Stimulated activated CD8-positive, alpha-beta memory T cell treated with anti-CD3 and anti-CD28 coated beads, Interleukin-4, amount 100 ng/mL, for 4 hours (primary cell): ENCODE measurements at places on chromosomes 11 and 22.

DNA sequence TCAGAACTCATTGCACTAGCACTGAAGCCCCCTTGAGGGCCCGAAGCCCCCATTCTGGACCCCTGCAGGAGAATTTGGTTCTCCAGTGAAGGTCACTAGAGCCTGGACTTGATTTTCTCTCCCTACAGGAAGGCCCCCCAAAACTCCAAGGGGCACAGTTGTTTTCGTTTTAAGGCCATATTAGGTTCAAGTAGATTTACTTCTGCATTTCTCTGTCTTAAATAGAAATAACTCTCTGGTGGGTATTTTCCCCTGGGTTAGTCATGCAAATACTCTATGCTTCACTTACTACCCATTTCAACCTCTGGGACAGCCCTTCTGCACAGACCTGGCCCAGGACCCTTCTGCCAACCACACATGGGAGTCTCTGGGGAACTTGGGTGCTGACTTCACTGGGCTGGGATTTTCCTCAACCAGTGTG is 41.6 kb downstream of the WEE1 start:
- DNase-seq: no peak

GRCh38 chr11:134142536-134142935 is 73.7 kb downstream of the JAM3 start:
- no peak for DNase-seq

GRCh38 chr11:14713496-14714244 is 70.1 kb downstream of the PDE3B start:
- DNase-seq: no peak

DNA sequence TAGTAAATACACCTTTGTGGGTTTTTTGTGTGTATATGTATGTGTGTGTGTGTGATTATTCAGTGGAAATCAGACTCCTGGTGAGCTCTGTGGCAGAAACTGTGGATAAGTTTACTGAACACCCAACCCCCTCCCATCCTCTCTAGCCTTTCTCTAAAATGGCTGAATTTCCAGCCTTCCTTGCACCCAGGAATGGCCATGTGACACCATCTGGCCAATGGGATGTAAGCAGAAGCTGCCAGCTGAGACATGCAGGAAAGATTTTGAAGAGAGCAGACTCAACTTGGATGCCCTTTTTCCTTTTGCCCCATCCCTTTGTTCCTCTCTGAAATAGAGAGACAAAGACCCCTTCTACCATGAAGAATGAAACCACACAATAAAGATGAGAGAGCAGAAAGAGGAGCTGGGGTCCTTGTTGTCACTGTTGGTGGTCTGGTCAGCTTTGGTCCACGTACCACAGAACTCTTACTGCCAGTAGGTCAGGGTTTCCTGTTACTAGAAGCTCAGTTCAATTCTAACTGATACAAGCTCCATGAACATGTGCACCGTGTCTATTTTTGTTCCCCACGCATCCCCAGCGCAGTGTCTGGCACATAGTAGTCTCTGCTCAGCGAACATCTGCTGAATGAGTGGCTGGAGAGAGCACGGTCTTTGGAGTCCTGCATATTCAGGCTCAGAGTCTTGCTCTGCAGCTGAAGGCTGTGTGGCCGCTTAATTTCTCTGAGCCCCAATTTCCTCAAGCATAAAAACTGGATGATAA is 57.5 kb downstream of the SEZ6L start:
- DNase-seq: no peak

DNA sequence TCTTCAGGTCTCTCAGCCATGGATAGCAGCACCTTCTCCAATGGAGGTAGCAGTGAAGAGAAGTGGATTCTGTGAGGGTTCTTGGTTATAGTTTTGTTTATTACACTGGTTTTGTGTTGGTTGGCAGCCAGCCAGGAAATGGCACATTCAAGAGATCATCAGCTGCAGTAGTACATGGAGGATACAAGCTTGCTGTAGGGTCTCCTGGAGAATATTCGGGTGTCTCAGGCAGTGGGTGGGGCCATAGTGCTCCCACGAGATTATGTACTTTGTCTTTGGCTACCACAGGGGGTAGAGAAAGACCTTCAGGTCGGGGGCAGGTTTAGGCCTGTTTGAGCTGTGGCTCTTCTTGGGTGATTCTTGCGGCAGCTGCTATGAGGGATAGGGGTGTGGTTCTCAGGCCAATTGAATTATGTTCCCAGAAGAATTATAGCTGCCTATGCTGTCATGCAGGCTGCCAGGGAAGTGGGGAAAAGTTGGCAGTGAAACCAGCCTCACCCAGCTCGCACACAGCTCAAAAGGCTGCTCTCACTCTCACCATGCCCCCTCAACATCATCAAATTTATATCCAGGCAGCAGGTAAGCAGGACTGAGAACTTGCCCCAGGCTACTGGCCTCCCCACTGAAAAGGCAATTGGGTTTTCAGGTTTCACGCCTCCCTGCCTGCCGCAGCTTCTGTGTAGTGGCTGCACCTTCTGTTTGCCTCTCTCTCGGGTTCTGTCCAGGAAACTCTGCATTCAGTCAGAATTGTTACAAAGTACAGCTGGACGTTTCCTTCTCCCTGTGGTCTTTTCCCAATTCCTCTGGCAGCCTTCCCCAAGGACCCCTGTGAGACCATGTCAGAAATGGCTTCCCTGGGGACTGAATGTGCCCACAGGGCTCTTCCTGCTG is 435.5 kb downstream of the LUZP2 start:
- no peak for DNase-seq
